ENCODE measurements at places on chromosomes 1 and 21.

DNA sequence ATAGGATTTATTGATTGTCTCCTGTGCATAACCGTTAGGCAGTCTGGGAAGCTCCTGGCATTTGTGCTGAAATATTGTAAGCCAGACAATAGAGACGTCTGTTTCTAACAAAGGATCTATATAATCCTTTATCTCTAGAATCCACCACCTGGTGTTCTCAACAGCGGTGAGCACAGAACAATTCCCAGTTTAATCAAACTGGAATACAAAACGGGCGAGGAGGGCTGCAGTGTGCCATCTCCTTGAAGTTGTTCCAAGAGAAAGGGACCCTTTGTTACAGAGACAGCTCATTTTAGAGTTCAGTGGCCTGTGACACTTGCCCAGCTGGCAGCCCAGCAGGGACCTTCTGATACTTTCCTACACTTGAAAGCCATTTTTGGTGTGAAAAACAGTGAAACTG, 162.8 kb upstream of the IVNS1ABP start:
- DNase-seq, result no peak

DNA sequence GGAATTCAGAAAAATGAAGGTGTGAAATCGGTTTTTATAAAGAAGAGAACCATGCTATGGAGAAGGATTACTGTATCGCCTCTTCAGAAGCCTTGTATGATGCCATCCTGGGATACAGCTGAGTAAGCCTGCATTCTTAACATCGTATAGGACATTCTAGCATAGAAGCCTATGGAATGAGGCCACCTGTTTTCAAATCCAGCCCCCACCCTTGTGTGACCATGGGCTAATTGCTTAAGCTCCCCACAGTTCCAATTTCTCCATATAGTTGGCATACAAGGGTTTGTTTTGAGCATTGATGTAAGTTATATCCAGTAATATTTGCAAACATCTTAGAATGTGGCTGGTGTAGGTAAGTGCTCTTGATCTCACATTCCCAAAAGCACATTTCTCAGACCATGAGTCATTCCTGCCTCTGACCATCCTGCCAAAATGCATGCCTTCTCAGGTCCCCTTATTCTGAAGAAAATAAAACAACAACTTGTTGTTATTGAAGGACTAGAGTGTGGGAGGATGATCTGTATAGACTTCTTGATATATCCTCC, 1.5 kb downstream of the OR14A2 start:
- no peak for DNase-seq

DNA sequence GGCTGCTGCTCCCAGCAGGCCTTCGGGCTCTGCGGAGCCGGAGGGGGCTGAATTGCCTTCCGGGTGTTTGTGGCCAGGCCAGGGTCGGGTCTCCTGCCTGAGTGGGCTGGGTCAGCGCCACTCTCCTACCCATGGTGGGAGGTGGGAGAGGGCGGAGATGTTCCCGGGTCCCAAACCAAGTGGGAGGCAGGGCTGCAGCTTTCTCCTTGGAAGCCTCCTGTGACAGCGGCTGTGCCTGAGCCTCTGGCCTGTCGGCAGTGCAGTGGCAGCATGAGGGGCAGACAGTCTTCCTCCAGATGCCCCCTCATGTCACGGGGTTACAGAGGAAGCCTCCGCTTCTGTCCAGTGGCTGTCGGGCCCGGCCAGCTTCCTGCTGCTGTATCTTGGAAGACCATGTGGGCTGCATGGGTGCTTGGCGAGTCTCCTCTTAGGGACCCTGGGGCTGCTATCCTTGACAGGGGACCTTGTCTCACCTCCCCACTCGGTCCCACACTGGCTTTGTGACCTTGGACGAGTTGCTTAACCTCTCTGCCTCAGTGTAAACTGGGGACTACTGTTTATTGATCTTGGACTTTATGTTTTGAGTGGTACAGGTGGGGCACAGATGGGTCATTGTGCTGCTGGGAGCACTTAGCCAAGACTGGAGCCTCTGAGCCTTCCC, 4.3 kb downstream of the SKI start:
- DNase-seq, result no peak

DNA sequence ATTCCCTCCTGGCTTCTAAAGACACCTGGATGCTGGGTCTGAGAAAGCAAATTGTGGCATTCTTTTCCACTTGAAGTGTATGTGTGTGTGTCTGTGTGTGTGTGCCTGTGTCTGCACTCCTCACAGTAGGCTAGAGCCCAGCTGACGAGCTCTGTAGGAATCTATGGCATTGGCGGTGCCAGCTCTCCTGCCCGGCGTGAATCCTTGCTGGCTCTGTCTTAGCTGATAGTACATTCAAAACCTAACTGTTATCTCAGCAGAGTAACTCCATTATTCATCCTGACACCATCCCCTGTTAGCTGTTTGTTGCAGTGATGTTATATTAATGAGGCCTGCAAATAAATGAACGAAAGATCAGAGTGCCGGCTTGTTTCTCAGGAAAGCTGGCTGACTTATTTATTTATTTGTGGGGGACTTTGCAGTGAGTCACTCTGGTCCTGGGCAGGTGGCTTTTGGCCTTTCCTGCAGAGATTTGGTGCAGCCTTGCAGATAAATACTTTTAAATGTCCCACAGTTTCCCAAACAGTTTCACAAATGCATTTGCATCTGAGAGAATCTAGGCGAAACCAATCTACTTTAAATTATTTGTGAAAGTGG, 160.6 kb upstream of the CD34 start:
- no peak for DNase-seq

DNA sequence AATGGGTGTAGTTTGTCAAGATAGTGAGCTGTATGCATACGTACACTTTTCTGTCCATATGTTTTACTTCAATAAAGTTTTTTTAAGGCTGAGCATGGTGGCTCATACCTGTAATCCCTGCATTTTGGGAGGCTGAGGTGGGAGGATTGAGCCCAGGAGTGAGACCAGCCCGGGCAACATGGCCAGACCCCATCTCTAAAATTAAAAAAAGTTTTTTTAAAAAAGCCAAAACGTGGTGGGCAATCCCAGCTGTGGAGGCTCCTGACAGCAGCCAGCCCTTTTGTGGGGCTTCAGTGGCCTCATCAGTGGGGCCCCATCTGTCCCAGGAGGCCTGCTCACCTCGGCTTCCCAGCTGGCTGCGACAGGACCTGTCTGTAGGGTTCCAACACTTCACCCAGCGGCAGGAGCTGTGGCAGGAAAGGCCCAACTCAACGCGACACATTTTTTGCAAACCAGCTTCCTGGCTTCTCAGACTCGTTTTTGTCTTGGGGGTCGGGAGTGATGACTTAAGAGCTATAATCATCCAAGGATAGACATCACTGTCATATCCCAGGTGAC, 56.9 kb upstream of the LBR start:
- DNase-seq, result no peak

- peak; percentile 55 for DNase-seq
Measured at GRCh38 chr1:37602750-37603694, 7.3 kb upstream of the GNL2 start.

GRCh38 chr1:235106457-235106856, 22.2 kb downstream of the TOMM20 start:
- DNase-seq, result no peak

DNA sequence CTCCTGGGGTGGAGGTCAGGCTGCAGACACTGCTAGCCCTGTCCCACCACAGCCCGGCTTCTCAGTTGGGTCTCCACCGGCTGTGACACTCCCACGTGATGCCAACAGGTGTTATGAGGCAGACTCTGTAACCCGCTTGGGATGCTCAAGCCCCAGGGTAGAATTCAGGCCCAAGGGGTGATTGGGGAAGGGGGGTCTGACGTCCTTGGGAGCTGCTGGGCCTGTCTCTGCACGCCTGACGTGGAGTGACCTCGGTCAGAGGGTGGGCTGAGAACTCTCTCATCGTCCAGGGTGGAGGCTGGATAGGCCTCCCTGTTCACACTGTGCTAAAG, 7.7 kb upstream of the HES5 start:
- DNase-seq, result no peak

GRCh38 chr1:171566467-171566866, 55.6 kb upstream of the MYOCOS start:
- no peak for DNase-seq

GRCh38 chr1:93675931-93676330, 5.7 kb downstream of the BCAR3 start:
- no peak for DNase-seq

- DNase-seq, result no peak
Measured at GRCh38 chr21:15943009-15943666, 213.4 kb downstream of the USP25 start.

GRCh38 chr1:36070349-36070748, 13.5 kb upstream of the TEKT2 start:
- no peak for DNase-seq

- DNase-seq, result no peak
Measured at GRCh38 chr1:7960867-7961215, 670 bp upstream of the PARK7 start.

DNA sequence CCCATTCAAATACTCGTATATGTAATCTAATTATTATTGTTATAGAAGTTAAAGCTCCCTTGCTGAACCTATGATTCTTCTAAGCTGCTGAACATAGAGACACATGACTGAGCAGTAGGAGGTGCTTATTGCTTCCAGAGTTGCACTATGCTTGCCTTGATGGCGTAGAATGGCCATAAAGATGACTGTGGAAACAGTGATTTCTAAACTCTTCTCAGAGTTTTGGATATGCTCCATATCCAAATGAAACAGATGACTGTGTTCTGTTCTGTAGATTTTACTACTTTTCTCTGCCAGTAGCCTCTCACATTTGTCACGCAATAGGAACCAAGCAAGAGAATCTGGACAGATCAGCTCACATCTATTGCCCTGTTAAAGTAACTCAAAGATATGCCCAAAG, 88.1 kb upstream of the CACYBP start:
- no peak for DNase-seq

DNA sequence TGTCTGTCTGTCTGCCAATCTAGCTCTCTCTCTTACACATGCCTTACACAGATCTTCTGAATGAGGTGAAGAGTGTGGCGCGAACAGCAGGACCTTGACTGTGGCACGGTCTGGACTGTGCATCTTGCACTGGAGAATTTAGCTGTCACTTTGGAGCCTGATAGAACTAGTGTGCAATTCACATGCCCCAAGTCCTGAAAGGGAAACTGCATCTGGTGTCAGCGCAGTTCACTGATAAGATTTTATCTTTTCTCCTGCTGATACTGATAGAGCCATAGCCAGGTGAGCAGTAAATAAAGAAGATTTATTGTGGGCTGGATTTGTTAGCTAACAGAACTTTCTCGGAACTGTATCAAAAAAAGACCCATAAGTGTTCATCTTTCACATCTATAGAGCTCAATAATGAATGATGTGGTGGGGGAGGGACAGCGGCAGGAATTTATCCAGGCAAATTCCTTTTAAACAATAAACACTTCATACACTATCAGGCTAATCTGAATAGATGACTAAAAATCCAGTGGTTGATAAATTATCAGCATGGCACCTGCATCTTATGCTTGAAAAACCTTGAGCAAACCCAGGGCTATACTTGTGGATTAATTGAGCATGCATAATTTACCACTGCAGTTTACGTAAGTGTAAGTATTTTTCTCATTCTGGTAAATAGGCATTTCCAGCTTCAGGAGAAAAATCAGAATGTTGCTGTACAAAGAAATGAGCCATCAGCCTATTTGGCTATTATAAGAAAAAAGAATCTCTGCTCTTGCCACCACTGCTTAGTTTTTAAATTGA, 104.1 kb downstream of the NTNG1 start:
- DNase-seq, result no peak

GRCh38 chr1:63428815-63429214, 61.4 kb downstream of the ALG6 start:
- no peak for DNase-seq

- no peak for DNase-seq
Measured at GRCh38 chr1:63991685-63992084, 211.7 kb upstream of the UBE2U start.

DNA sequence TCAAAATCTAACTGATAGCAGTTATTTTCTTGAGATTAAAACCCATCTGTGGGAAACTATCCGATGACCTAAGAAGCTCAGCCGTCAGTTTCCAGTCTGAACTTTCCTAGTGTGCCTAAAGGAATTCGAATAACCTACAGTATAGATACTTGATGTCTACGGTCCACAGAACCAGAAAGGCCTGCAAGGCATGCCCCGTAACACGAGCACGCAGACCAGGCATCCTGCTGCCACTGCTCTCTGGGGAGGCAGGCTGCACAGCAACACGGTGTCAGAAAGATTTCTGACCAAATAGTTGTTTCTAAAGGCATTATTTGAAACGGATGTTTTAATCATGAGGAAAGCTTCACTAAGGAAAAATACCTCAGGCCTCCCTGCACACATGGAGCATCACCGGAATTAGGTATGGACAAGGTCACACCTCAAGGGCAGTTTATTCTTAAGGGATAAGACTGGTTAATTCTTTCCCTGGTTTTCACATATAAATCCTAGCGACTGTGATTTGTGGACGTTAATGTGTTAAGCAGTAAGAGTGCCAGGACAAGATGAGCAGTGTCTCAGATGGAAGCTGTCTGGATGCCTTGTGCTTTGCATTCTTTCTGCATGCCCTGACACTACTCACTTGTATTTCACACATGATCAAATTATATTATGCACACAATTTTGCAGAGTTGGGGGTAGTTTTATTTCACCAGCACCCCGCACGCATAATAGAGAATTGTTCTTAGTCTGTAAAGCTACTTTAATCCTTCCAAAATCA, 49.0 kb upstream of the NADK start:
- no peak for DNase-seq

DNA sequence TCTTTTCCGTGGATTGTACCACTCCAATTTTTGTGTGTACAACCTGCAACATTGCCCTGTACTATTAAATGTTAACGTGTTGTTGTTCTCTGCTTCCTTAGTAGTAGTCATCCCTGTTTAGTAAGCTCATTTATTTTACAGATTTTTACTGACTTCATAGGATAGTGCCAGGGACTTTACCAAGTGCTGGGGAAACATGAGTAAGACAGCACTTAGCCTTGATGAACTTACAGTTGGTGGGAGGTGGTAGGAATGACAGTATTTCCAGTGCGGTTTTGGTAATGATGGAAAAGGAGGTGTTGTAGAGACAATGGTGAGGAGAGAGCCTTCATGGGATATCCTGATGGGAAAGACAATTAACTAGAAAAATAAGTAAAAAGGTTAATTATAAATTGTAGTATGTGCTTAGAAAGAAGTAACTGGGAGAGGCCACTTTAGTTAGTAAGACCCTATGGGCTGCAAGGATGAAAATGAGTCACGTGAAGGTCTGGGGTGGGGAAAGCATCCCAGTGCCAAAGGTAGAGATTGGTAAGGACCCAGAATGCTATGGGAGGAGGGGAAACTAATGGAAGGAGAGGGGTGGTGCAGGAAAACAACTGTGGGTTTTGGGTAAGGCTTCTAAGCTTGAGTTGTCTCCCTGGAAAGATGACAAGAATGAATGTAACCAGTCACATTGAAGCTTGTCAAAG, 1.7 kb downstream of the RLF start:
- DNase-seq, result no peak

Data from NT2/D1 (cell line).